Umbilical cord (tissue), 2 donors: ENCODE measurements at places on chromosomes 4 and X. TPM values are rescaled to one million over a fixed set of nuclear protein-coding genes. Genes with fewer than 3 reads are reported as not detected.

- no peak for DNase-seq
Observed at GRCh38 chrX:153366119-153366518, 32.2 kb downstream of the ZNF275 start.

DNA sequence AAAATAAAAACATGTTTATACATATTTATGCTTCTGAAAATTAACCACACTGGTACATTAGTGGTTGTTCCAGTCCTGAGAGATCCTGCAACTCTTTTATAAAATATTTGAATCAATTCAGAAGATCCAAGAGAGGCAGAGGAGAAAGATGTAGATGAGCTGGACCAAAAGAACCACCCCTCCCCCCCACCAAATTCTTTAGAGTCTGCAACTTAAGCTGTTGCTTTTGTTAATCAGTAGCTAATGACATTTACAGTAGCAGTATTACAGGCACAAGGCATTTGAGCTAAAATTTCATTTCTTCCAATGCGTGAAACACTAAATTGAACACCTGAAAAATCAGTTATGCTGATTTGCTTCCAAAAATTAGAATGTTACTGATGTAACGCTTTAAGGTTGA is 61.5 kb downstream of the PDK3 start:
- DNase-seq, result no peak

- DNase-seq, result peak; percentile 91
Observed at GRCh38 chr4:21113496-21114223, 413.4 kb downstream of the PACRGL start.

- DNase-seq, result peak; percentile 58
Observed at GRCh38 chr4:56871371-56871866, 36.3 kb upstream of the REST start.

DNA sequence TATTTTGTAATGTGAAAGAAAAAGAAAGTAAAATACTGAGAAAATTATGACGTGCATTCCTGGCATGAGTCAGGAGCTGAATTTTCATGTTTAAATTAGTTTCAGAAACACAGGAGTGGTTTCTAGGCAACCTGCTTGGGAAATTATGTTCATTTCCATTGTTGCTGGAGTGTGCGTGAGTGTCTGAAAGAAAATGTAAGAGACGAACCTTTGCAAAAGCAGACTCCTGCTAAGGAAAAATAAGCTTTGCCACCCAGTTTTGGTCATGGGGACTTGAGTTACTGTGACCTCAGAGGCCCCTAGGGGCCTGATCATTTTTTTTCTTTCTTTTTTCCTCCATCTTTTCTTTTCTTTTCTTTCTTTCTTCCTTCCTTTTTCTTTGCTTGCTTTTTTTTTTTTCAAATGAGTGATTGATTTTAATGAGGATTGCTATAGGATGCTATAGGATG is 18.8 kb upstream of the CHRNA9 start:
- peak; percentile 79 for DNase-seq

DNA sequence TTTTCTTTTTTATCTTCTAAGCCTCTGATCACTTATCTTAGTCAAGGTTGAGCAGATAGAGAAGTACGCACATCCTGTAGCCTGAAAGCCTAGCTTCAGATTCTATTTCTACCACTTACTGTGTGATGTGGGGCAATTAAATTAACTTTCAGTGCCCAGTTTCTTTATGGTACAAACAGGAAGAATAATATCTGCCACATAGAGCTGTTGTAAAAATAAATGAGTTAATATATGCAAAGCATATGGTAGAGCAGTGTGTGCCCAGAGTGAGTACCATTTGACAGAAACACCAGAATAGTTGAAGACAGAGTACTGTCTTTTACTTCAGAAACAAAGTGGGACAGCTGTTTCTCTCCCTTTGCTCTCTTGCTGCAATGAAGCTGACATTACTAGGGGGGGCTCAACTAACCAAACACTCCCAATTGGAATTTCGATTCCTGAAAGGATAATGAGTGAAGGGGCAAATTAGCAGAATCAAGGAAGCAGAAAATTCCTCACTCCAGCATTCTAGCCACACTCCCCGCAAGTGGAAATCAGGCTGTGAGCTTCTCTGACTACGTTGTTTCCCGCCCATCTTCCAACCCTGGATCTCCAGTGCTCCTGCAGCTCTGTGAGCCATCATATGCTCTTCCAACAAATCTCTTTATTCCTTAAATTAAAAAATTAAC is 80.4 kb downstream of the MAPK10 start:
- no peak for DNase-seq

DNA sequence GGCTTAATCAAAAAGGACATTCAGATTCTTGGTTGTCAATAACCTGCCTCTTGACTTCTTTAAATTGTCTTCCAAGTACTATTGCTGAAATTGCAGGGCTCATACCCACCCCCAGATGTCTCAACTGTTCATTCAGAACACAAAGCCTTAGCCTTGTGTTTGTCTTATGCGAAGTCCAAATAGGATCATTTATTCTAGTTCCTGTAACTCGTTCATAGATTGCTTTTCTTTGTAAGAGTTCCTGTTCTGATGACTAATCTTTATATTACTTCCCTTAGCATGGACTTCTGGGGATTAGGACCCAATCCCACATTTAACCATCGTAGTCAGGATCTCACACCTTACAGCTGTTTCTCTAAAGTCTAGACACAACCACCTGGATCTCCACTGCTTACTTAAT is 226.0 kb downstream of the VEGFC start:
- no peak for DNase-seq

GRCh38 chr4:129140521-129140920 is 44.6 kb downstream of the C4orf33 start:
- DNase-seq, result peak; percentile 11

- DNase-seq, result peak; percentile 21
Observed at GRCh38 chr4:122007016-122007415, 55.2 kb upstream of the TRPC3 start.

- DNase-seq, result no peak
Observed at GRCh38 chr4:182494103-182494502, 250.9 kb downstream of the TENM3 start.

DNA sequence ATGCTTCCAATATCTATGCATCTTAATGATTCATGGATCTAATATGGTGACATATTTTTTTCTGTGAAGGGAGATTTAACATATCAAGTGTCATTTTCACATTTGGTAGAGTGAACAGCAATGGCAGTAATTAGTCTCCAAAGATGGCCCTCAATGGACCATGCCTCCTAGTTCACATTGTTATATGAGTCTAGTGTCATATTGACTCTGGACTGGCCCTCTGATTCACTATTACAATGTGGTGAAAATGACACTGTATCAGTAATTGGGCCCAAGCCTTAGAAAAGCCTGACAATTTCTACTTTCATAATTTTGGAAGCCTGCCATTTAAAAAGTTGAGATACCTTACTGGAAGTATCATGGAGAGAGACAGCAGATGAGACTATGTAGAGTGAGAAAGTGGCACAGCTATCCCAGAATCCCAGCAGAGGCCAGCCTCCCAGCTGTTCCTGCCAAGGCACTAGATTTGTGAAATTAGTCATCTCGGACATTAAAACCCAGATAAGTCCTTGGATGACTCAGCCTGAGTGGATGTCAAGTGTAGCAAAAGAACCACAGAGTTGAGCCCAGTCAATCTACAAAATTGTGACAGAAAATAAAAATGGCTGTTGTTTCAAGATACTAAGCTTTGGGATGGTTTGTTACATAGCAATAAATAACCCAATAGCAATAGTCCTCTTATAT is 68.4 kb downstream of the ARHGEF38 start:
- no peak for DNase-seq

GRCh38 chrX:149962859-149963757 is 24.8 kb upstream of the EOLA2 start:
- peak; percentile 53 for DNase-seq

DNA sequence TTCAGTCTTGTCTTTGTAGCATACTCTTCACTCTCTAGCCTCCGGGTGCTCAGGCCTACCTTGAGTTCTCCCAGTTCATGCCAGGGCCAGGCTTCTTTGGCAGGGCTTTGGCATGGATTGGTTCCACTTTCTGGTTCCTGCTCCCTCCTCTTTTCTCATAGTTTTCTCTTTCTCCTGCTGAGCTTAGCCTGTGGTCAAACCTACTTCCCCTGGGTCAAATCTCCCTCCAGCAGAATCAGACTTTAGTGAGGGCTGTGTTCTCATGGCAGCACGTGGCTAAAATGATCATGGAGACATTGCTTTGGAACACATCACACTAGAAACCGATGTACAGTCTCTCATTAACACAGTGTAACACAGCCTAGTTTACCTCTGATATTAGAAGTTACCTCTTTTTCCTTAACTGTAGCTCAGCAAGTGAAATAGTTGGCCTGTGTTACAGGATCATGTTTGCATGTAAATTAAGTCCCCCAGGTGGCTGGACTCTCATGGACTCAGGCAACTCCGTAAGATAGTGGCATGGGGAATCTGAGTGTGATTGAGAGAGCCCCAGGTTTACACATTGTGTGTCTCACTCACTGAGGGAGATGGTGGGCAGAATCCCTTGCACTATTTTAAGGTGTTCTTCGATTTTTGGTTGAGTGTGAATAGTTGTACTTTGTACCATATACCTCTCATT is 13.3 kb downstream of the RAB9A start:
- DNase-seq, result no peak

DNA sequence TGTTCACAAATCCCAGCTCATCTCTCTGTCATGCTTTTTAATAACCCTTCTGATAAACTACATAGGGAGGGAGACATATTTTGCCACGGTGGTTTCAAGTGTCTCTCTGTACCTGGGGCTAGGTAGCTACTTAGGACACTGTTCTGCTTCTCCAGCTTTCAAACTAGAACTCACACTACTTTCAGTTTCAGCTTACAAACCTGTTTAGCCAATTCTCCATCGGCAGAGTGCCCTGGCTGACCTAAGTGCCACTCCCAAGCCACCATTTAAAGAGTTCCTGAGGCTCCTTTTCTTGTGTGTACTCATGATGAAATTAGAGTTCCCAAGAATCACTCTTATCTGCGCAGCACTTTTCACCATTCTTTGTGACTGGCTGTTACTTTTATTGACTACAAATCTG is 899.2 kb downstream of the FAT4 start:
- no peak for DNase-seq

DNA sequence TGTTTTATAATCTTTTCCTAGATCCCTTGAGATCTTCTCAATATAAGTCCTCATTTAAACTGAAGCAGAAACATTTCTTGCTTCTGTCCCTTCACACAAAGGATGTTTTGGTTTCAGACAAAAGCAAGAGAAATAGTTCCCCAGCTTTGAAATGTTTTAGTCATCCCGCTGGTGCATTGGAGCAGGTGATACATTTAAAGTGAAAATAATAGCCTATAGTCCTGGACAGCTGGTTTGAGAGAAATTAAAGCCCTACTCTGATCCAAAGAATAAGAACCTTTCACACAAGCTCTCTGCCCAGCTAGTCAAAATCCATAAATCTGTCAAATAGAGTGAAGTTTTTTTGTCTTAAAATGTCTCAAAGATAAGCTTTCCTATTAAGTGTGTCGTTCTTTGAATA is 79.4 kb downstream of the LUZP4 start:
- no peak for DNase-seq

Gene CDKL2
- total RNA-seq, result 1.2 TPM

Gene ANXA3
- 47.9 TPM for total RNA-seq

Gene MED14
- total RNA-seq, result 52.0 TPM

Gene MAGEA4
- not detected for total RNA-seq

Gene SSX2
- total RNA-seq, result not detected

Gene LGI2
- total RNA-seq, result 2.9 TPM

Gene KIAA1210
- total RNA-seq, result 0.24 TPM

Gene FAM184B
- 3.1 TPM for total RNA-seq

Gene RENBP
- total RNA-seq, result 11.1 TPM

Gene GPM6B
- 2.2 TPM for total RNA-seq
